Stimulated activated CD4-positive, alpha-beta T cell treated with anti-CD3 and anti-CD28 coated beads, Interleukin-2, amount 100 ng/mL, for 48 hours (primary cell): ENCODE measurements at places on chromosomes 2 and 18.

DNA sequence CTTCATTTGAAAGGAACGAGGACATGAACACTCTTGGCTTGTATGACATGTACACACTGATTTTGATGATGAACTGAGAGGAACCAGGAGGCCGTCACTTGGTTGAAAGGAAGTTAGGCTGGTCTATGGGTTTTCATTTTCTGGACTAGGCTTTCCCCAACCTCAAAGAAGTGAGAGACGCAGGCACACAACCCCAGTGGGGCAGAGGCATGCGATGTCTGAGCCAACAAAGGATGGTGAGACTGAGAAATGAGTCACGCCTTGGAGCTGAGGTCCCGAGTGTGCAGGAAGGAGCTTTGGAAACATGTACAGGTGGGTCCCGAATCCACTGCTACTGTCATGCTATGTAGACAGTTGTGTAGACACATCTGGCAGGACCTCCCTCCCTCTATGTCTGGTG lies 24.1 kb downstream of the SIGLEC15 start:
- no peak for DNase-seq

GRCh38 chr18:39318008-39318407 lies 1752.4 kb upstream of the CELF4 start:
- no peak for DNase-seq

DNA sequence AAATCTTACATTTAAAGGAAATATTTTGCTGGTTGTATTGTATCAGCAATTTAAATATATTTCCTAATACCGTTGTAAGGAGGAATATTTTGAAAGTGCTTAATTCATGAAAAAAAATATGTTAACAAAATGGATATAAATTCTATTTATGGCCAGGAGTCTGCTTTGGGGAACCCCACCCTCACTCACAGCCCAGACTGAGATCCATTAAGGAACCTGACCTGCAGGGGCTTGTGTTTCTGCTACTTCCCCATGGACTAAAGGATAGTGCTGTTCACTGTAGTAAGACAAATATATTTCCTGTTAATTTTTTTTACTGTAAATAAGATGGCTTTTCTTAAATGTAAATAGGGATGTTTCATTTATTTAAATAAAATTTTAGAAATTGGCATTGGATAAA lies 221.9 kb upstream of the COL3A1 start:
- DNase-seq: no peak

- DNase-seq: no peak
Observed at GRCh38 chr2:144619760-144620159, 99.8 kb upstream of the ZEB2 start.

DNA sequence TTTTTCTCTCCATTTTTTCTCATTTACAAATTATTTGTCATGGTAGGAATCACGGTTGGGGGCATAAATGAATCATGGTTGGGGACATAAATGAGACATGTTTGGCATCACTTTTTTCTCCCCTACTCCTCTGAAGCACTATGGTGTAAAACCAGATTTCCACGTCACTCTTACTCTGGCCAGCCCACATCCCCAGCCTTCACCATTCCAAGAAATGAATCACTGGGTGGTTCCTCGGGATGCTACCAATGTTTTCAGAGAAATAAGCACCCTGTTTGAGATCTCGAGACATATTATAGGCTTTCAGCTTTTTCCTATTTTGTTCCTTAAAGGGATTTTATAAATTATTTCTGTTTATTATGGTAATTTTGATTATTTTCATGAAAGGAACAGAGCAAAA lies 155.0 kb upstream of the SLC8A1 start:
- DNase-seq: no peak
